ENCODE measurements at places on chromosomes 13 and 19.

GRCh38 chr13:67292886-67293285 lies 62.8 kb upstream of the PCDH9 start:
- DNase-seq: no peak

GRCh38 chr19:12996406-12997094 lies 1.3 kb downstream of the NFIX start:
- DNase-seq: no peak

- DNase-seq: no peak
These were observed 17.5 kb downstream of the DLEU7 start for GRCh38 chr13:50826035-50826434.

DNA sequence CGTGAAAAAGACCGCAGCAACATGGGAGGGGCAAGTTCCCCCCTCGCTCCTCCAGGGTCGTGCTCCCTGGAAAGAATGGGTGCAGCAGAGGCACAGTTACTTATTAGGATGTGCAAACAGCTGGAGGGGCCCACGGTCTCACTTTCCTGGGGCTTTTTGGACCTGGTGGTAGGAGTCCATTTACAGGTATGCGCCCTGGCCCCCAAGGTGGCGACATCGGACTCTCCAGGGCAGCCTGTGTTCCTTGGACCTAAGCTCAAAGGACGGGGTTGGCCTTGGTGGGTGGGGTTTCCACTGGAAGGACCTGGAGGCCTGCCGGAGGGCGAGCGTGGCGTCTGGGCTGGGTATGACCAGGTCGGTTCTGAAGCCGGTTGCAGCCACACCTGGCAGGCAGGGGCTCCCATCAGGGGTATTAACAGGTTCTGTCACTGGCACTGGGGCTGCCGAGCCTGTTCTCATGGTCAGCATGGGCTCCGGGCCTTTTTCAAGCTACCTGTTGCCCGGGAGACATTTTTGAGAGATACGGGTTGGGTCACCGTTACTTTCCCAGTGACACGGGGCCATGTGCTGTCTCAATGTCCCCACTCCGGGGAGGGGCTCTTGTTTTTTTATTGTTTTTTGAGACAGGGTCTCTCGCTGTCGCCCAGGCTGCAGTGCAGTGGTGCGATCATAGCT lies 5.9 kb downstream of the ZFR2 start:
- no peak for DNase-seq

- peak; percentile 90 for DNase-seq
These were observed 2.5 kb downstream of the TMEM190 start for GRCh38 chr19:55379174-55379573.

DNA sequence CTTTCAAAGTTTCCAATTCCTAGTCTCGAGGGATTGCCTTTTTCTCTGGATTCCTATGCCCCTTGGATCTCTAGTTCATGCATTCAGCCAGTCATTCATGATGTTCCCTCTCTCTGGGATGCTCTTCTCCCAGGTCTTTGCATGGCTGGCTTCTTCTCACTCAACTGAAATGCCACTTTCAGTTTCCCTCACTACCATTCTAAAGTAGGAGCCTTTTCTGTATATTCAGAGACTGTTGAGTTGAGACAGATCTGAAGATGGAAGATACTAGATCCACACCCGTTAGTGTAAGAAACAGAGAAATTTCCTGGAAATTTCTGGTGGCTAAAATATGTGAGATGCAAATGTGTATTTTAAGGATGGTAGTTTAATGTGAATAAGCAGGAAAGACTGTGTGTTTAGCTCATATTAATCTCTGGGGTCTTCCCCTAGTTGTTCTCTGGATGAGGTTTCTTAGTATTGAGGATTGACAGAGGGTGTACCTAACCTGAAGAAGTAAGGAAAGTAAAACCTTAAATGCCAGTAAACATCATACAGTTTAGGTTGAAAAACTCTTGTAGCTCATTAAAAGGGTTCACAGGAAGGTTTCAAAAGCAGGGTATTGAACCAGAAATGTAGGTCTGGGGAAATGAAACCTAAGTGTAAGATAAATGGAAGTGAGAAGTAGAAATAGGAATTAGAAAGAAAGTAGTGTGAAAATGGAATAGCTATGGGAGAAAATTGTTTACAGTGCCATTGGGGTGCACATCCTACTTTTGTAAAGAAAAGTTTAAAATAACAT lies 331.3 kb downstream of the NDFIP2 start:
- DNase-seq: no peak

DNA sequence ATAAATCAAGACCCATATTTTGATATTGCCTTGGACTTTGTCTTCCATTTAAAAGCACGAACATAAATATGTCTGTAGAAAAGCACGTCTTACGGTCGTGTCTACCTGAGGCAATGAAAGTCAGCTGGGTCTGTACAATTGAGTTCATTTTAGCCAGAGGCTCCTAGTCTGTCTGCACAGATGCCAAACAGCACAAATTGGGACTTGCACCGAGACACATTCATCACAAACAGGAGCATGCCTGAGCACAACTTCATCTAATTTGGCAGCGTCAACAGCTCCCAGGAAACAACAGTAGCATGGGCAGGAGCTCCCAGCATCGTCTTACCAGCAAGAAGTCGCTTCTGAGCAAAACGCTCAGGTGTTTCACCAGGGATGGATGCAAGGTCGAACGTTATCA lies 687.0 kb downstream of the EFNB2 start:
- no peak for DNase-seq

GRCh38 chr19:6753178-6754031 lies 13.8 kb downstream of the SH2D3A start:
- no peak for DNase-seq

DNA sequence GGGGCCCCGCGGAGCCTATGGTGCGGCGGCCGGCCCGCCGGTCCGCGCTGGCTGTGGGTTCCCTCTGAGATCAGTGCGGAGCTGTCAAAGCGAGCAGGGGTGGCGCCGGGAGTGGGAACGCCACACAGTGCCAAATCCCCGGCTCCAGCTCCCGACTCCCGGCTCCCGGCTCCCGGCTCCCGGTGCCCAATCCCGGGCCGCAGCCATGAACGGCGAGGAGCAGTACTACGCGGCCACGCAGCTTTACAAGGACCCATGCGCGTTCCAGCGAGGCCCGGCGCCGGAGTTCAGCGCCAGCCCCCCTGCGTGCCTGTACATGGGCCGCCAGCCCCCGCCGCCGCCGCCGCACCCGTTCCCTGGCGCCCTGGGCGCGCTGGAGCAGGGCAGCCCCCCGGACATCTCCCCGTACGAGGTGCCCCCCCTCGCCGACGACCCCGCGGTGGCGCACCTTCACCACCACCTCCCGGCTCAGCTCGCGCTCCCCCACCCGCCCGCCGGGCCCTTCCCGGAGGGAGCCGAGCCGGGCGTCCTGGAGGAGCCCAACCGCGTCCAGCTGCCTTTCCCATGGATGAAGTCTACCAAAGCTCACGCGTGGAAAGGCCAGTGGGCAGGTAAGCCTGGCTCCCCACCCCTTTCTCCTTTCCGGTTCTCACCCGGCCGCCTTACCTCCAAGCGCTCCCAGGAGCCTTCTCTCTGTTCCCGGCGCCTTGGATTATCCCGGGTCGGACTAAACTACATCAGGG lies at the start of gene PDX1:
TSS of gene PDX1 (plus strand) at position 67 of the 743 bp plus-strand sequence. CDS start at position 206, 139 bp downstream.
- DNase-seq: peak; percentile 47
